Activated CD8-positive, alpha-beta T cell treated with anti-CD3 and anti-CD28 coated beads, Interleukin-2, amount 10 ng/mL, durations not matched to agents 7 days and 5 days (primary cell): ENCODE measurements at places on chromosomes 7 and 10. TPM values are rescaled to one million over a fixed set of nuclear protein-coding genes. Genes with fewer than 3 reads are reported as not detected.

DNA sequence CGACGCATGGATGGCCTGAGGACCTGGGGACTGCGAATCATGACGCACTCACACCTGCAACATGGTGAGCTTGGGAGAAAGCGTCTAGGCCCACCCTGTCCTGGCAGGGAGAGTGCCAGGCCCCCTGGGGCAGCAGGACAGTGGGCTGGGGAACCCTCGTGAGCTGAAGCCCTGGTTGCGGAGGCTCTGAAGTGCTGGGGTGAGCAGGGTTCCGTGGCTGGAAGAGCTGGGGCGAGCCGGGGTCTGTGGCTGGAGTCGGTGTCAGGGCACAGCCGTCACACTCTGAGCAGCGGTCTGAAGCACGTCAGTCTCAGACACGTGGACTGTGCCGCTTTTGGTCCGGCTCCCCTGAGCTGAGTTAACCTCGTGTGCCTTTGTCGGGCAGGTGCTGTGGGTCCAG, 4.7 kb downstream of the SUN1 start:
- H3K27me3 ChIP-seq, result no peaks in the 10 kb centered on the region
- H3K27ac ChIP-seq, result no peak overlapping the region
- H3K4me1 ChIP-seq, result peaks cover 25% of the 10 kb centered on the region
- H3K4me3 ChIP-seq, result no peak overlapping the region

DNA sequence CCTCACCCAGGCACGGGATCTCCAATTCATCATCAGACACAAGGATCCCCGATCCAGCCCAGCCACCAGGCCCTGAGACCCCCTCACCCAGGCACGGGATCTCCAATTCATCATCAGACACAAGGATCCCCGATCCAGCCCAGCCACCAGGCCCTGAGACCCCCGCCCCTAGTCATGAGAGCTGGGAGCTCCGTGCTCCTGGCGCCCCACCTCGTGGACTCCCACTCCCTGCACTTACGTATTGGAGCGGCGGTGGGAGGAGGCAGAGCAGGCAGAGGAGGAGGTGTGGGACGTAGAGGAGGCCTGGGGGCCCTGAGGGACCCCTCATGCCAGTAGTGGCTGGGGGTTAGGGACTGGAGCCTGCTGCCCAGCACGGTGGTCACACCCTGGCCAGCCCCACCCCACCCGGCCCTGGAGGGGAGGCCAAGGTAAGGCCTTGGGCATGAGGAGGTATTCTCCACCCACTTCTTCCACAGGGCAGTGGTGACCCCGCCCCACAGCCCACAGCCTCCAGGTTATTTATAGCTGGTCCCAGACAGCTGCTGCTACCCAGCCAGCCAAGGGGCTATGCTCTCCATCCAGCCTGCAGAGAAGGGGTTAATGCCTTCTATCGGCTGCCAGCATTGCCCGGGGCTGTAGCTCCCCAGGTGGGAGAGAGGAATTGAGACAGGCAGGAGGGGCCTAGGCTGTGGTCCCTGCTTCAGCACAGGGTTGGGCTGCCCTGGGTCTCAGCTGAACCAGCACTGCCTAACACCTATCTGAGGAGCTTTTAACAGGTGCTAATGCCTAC, 17.6 kb upstream of the CRHR2 start:
- H3K4me3 ChIP-seq, result no peak overlapping the region
- peaks cover 6% of the 10 kb centered on the region for H3K4me1 ChIP-seq
- no peaks in the 10 kb centered on the region for H3K27me3 ChIP-seq
- DNase-seq, result no peak

DNA sequence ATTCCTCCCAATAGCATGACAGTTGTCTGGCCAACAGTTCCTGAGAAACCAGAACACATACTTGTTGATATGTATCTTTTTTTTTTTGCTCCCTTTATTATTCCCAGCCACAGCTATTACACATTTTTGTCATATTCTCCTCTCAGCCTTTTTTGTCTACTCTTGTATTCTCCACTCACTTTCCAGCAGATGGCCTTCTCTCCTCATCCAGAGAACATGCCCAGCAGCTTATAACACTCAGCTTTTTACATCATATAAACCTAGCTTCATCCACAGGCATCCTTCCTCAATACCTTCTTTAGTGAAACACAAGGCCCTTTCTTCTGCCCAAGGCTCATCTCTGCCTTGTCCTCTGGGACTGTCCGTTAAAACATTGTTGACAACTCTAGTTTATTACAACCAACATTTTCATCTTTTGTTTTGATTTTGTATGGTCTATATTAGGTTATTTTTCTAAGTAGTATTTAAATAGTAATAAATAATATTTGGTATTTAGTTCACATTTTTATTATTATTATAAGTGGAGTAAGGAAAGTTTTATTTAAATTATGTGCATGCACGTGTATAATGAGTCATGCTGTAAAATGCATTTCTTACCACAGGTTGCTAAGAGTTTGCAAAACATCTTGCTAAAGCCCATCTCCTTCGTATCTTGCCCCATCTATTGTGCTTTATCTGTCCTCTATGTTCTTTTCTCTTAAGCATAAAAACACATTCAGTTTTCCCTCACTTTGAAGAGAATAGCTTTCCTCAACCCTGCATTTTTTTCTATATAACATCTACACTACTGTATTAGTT, 101.5 kb downstream of the ORC5 start:
- H3K4me3 ChIP-seq, result no peak overlapping the region
- DNase-seq, result no peak
- no peaks in the 10 kb centered on the region for H3K27me3 ChIP-seq

- H3K4me3 ChIP-seq, result no peak overlapping the region
- no peaks in the 10 kb centered on the region for H3K36me3 ChIP-seq
- H3K4me1 ChIP-seq, result no peaks in the 10 kb centered on the region
- H3K27ac ChIP-seq, result no peak overlapping the region
Observed at GRCh38 chr7:103719070-103719469, 270.4 kb downstream of the RELN start.

DNA sequence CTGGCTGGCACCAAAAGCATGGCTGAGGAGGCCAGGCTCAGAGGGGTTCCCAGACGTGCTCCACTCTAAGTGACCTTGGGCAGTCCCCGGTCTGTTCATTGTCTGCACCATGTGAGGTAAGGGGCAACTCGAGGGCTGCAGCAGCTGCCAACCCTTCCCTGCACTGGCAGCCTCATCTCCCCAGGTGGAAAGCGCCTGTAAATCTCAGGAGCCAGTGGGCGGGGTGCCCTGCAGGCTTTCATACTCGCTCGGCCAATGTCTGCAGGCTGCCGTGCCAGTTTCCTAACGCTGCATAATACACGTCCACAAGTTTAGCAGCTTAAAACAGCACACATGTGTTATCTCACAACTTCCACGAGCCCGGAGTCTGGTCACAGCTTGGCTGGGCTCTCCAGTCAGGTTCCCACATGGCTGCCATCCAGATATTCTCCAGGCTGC, 12.6 kb upstream of the GDF10 start:
- no peak overlapping the region for H3K4me3 ChIP-seq
- H3K36me3 ChIP-seq, result peaks cover 3% of the 10 kb centered on the region
- H3K27ac ChIP-seq, result no peak overlapping the region
- peaks cover 29% of the 10 kb centered on the region for H3K4me1 ChIP-seq

- no peak overlapping the region for H3K4me3 ChIP-seq
- H3K4me1 ChIP-seq, result peaks cover 24% of the 10 kb centered on the region
- peaks cover 60% of the 10 kb centered on the region for H3K36me3 ChIP-seq
- H3K27me3 ChIP-seq, result no peaks in the 10 kb centered on the region
Observed at GRCh38 chr7:74242122-74242443, 12.1 kb downstream of the RFC2 start.

DNA sequence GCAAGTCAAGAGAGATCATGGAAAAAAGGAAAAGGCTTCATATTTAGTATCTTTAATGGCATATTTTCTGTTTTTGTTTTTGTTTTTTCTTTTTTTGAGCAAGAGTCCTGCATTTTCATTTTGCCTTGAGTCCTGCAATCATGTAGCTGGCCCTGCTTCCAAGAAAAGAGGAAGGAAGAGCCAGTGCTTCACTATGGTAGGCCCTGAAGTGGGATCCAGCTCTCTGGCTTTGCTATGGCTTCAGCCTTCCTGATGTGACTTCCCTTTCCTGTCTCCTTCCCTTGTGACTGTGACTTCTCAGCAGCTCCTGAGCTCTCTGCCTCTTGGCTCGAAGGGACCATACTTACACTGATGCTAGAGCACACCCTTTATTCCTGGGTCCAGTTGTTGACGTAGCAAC, 512.3 kb downstream of the INHBA start:
- H3K27me3 ChIP-seq, result no peaks in the 10 kb centered on the region
- DNase-seq, result no peak
- H3K27ac ChIP-seq, result no peak overlapping the region
- no peaks in the 10 kb centered on the region for H3K4me1 ChIP-seq
- H3K4me3 ChIP-seq, result no peak overlapping the region

- no peaks in the 10 kb centered on the region for H3K27me3 ChIP-seq
- DNase-seq, result no peak
- H3K4me1 ChIP-seq, result peaks cover 63% of the 10 kb centered on the region
- peak overlapping the region; percentile 97 for H3K4me3 ChIP-seq
- peaks cover 75% of the 10 kb centered on the region for H3K36me3 ChIP-seq
Observed at GRCh38 chr7:150717814-150718420, 1.5 kb downstream of the GIMAP1 start.

DNA sequence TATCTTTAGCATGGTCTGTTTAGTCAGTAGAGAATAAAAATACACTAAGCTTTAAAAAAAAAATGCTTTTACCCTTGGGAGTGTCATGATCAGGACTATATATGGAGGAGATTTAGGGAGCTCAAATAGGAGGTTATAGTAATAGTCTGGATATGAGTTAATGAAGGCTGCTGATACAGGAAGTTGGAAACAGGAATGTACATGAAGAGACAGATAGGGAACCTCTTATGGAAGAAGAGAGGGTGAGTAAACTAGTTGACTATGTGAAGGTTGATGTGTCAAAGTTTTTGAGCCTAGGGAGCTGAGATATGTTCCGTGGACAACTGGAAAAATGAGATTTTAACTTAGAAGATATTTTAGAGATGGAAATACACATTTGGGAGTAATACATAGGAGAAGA, 472.0 kb upstream of the FZD8 start:
- H3K4me1 ChIP-seq, result no peaks in the 10 kb centered on the region
- no peak overlapping the region for H3K27ac ChIP-seq
- H3K36me3 ChIP-seq, result no peaks in the 10 kb centered on the region
- no peaks in the 10 kb centered on the region for H3K27me3 ChIP-seq
- H3K4me3 ChIP-seq, result no peak overlapping the region

DNA sequence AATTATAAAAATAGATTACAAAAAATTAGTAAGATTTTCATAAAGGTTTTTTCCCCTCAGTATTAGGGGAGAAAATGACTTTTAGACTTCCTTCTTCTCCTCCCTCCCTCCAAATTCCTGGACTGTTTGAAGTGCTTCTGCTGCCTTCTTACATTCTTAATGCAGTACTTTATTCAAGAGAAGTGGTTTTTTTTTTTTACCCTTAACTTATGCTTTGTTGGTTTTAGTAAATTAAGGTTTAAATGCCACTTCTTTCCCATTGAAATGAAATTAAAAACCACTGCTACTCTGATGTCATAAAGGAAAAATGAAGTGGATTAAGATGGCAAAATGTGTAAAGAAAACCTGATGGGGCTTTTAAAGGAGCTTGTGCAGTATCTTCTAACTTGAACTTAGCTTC, 140.7 kb downstream of the VTI1A start:
- peaks cover 2% of the 10 kb centered on the region for H3K4me1 ChIP-seq
- no peak overlapping the region for H3K4me3 ChIP-seq
- no peak for DNase-seq
- no peak overlapping the region for H3K27ac ChIP-seq

GRCh38 chr10:84290235-84290634, 38.2 kb upstream of the CCSER2 start:
- no peak overlapping the region for H3K27ac ChIP-seq
- H3K4me1 ChIP-seq, result peaks cover 24% of the 10 kb centered on the region
- DNase-seq, result no peak
- peaks cover 23% of the 10 kb centered on the region for H3K27me3 ChIP-seq
- no peak overlapping the region for H3K4me3 ChIP-seq
- no peaks in the 10 kb centered on the region for H3K36me3 ChIP-seq

- no peak for DNase-seq
- H3K4me1 ChIP-seq, result peaks cover 13% of the 10 kb centered on the region
- H3K27ac ChIP-seq, result no peak overlapping the region
- peaks cover 20% of the 10 kb centered on the region for H3K27me3 ChIP-seq
Observed at GRCh38 chr7:74284781-74285259, 4.4 kb upstream of the CLIP2 start.

DNA sequence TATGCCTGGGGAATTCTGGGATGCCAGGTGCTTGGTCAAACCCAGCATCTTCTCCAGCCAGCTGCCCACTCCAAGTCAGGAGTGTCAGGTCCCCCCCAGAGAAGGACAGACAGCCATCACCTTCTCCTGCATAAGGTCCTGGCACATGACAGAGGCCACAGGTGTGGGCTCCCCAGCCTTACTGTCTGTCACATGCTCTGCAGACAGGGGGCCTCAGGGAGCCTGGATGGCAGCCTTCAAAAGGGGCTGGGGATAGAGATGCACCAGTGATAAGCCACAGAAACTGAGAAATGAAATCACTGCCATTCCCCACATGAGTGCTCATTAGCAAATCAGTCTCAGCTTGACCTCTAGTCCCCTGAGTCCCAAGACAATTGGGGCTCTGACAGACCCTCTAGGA, 72.9 kb downstream of the PLXNA4 start:
- H3K27me3 ChIP-seq, result no peaks in the 10 kb centered on the region
- no peak for DNase-seq
- no peak overlapping the region for H3K27ac ChIP-seq
- no peak overlapping the region for H3K4me3 ChIP-seq
- H3K4me1 ChIP-seq, result peaks cover 9% of the 10 kb centered on the region

DNA sequence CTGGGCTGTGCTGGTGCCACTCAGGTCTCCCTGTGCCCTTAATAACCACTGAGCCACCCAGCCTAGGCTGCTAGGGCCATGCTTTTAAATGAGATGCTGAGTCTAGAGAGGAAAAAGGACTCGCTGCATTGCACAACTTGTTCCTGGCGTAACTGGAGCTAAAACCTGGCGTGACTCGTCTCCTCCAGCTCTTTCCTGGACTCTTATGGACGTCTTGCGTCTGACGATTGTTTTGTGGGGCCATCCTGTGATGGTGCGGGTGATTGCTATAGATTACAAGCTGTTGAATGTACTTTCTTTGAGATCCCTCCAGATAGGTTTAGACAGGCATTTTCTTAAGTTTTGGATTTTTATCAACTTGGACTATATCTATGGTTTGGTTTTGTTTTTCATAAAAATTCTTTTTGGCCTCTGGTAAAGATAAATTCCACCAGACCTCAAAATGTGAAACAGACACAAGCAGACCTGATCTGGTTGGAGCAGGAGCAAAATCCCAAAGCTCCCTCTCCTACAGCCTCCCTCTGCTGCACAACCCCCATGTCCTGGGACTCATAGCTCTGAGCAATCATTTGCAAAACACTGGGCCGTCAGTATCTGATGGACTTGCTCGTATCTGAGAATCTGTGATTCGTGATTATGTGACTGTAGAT, 230.3 kb downstream of the ARHGAP12 start:
- no peaks in the 10 kb centered on the region for H3K4me1 ChIP-seq
- no peak overlapping the region for H3K4me3 ChIP-seq
- H3K27me3 ChIP-seq, result no peaks in the 10 kb centered on the region
- no peak for DNase-seq

Gene TMEM225B
- total RNA-seq, result 1.4 TPM

Gene OR2A42
- not detected for total RNA-seq

Gene BUD23
- total RNA-seq, result 57.3 TPM

Gene FGF8
- not detected for total RNA-seq

Gene NPTX2
- not detected for total RNA-seq

Gene FFAR4
- not detected for total RNA-seq
